ENCODE measurements at places on chromosomes 2 and 18.

DNA sequence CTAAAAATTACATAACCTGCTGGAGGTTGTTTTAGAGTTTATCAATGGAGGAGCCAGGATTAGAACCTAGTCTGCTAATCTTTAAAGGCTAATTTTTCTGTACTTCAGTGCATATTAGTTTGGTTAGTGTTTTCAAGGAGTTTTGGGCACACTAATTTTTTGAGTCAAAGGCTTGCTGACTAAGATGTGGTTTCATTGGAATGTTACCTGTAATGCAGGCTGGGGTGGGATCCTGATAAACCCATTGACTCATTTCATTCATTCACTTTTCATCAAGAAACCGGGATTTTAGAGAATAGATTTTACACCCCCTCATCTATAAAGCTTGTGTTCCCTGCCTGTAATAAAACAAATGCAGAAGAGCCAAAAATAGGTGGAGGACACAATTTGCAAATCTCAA, 91.9 kb upstream of the IL1R2 start:
- DNase-seq: no peak

DNA sequence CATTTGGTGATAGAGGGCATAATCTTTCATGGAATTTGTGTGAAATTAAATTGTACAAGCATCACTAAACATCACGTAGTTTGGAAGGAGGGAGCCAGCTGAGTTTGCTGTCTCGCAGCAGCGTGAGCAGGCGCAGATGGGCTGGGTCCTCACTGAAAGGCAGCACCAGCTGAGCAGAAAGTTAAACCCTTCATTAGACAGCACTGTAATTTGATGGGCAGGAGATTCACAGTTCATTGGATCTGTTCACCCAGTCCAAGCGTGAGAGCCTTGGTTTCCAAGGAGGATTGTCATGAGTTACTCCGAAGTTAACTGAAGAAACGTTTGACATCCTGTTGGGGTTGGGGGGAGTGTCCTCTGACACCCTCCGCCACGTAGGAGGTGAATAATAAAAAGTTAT, 89.8 kb upstream of the NFATC1 start:
- DNase-seq: no peak

DNA sequence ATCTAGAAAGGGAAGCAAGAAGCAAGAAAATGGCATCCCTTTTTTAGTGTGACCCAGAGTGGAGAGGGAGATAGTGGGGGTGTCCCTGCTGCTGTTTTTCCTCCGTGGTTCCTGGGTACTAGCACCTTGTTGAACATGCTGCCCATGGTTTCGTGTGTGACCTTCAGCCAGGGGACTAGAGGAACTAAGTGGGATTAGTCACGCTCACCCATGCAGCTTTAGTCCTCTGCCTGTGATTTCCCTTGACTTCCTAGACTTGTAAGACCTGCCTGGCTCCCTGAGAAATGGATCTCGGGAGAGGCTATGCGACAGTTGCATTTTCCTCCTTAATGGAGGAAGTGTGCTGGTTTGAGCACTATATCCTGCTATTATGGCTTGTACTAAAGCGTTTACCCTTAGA, 471.4 kb downstream of the DCDC2C start:
- no peak for DNase-seq

- no peak for DNase-seq
These were observed 499.9 kb upstream of the SPHKAP start for GRCh38 chr2:228681426-228681825.

GRCh38 chr2:124480958-124481357, 455.9 kb downstream of the CNTNAP5 start:
- DNase-seq: no peak

DNA sequence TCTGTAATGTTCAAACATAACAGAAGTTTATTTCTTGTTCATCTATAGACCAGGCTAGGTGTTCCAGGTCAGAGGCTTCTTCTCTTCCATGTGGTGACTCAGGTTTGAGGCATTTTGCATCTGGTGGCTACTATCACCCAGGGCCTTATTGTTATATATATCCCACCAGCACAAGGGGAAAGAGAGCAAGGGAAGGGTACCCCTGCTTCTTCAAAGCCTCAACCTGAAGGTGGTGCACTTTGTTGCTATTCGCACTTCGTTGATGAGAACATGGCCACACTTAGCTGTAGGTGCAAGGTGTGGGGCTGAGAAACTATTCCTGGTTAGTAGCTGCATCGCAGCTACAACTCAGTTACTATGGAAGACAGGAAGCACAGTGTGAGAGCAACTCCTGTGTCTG, 27.4 kb upstream of the SLC3A1 start:
- DNase-seq: no peak

DNA sequence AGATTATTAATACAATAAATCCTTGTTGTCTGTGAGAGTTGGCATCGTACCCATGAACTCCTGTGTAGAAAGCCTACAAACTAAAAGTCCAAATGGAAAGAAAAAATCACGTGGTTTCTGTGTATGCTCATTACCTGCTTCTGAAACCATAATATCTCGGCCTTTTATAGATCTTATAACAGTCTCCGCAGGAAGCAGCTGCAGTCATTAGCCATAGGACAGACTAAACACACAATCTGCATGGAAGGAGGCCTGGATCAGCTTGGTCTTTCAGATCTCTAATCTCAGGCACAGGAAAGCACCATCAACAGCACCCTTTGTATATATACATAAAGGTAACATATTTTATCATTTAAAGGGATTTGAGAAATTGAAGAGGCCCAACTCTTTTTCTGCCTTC, 508.9 kb upstream of the TCF4 start:
- no peak for DNase-seq

GRCh38 chr18:52409727-52410126, 69.7 kb downstream of the DCC start:
- DNase-seq: peak; percentile 14

DNA sequence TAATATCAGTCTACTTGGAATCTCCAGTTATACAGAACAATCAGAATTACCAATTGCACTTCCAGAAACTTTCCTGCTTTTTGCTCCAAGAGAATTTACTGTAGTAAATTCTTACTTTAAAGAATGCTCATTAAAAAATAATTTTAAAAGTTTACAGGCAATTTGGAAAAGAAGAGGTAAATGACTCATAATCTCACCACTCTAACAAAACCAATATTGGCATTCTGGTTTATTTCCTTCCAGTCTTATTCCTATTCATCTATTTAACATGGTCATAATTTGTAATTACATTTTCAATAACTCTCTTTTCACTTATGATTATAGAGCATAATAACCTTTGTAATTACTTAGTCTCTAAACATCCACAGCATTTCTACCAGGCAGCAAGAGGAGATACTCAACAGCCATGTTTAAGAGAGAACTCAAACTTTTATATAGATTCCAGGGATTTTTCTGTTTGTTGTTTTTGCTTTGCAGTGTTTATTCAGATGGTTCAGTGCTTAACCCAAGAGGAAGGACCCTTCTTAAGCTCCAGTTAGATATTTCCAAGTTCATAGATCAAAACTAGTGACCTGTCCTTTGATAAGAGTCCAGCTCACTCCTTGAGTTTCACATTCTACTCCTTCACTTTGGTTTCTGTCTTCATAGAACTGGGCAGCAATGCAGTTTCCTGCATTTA, 464.7 kb downstream of the TXNL1 start:
- DNase-seq: no peak

- DNase-seq: no peak
These were observed 10.0 kb downstream of the SUPT7L start for GRCh38 chr2:27653397-27653796.

GRCh38 chr2:43421194-43421593, 174.6 kb downstream of the THADA start:
- DNase-seq: no peak

DNA sequence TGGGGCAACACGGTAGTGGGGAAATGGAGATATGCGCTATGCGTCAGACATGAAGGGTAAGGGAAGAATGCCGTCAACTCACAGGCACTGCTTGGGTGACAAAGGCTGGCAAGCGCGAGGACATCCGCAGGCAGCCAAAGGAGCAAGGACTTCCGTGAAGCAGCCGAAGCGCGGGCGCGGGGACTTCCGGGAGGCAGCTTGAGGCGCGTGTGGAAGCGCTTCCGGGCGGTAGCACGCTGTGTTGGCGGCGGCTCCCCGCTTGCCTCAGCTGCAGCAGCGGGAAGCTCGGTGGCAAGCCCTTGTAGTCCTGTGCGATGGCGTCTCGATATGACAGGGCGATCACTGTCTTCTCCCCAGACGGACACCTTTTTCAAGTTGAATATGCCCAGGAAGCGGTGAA, at the start of gene PSMA8:
Gene PSMA8, plus strand, starts transcription at position 218 of the 400 bp plus-strand sequence. Its CDS starts 97 bp downstream, at position 315.
- no peak for DNase-seq

GRCh38 chr2:74418312-74418711, 3.1 kb downstream of the C2orf81 start:
- DNase-seq: no peak

DNA sequence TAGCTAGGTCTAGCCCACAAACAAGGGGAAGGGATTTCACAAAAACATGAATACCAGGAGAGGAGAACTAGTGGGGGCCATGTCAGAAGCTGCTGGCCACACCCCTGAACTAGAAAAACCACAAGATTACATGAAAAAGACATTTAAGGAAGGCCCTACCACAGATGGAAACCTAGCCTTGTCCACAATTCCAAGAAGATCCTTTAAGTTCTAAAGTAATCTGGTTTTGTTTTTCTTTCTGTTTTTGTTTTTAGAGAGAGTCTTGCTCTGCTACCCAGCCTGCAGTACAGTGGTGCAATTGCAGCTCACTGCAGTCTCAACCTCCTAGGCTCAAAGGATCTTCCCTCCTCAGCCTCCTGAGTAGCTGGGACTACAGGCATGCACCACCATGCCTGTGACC, 34.2 kb upstream of the CAB39 start:
- no peak for DNase-seq

GRCh38 chr18:58630071-58630470, 1.2 kb upstream of the ALPK2 start:
- no peak for DNase-seq

- DNase-seq: no peak
These were observed 269.7 kb downstream of the ALPK2 start for GRCh38 chr18:58359218-58359617.

DNA sequence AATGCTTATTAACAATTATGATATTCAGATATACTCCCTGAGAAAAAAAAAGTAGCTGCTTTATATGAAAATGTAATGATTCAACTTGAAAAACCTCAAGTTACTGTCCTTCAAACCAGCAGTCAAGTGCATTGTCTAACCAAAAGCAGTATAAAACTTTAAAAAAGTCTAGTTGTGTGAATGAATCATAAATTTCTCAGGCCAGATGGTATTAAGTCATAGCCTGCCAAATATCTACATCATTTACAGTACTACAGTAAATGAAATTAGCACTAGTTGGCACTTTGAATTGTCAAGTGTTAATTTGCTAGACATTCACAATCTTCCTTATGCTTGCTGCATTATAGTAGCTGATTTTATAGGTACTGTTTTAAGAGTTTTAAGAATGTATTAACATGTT, 85.9 kb downstream of the CBLN2 start:
- no peak for DNase-seq

DNA sequence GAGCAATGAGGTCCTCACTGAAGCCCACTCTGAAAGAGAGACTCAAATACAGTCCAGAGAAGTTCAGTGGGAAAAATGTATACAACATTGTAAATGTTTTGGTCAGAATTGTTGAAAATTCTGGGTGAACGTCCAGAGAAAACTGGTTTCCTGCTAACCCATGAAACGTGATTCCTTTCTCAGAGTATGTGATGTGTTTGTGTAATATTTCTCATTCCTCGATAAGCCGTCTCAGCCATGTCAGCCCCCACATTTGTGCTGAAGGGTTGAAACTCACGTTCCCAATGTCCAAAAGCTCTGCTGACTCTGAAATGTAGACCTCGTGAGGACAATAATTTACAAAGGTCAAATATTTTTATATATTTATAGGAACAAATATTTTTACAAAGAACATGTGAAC, 51.6 kb downstream of the BMP10 start:
- no peak for DNase-seq

DNA sequence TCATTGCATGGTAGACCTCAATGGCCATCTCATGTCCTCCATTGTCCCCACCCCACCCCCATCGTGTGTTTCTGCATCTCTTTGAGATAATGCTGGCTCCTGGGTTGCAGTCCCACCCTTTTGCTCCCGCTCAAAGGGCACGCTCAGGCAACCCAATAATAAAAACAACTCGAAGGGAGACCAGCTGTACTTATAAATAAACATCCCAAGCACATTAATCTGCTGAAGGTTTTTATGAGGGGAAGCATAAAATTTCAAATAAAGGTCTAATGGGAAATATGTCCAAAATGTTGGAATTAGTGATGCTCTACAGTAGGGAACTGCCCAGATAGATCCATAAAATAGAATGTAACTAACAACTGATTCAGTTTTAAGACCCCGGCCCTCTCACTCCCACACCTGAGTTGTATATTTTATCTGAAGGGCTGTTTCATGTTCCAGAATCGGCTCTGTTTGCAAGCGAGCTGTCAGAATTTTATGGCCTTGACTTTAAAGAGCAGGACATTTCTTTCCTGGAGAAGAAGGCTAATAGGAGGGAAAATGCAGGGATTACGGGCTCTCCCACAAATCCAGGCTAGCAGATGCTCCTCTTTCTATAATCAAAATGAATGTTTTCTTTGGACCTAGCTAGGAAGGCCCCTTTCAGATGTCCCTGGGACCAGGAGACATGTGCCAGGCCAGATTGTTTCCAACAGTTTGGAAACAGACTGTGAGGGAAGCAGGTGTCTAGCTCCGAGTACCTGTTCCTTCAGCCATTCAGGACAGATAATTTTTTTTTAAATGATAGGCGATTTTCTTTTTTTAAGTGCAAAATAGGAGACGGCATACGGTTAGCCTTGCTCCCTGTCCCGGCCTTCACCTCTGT, 103.7 kb downstream of the APOB start:
- DNase-seq: no peak

GRCh38 chr18:57534511-57534909, 52.0 kb downstream of the FECH start:
- DNase-seq: no peak

Measured in GM10248 (cell line).